ENCODE measurements at places on chromosomes 1 and 21.

DNA sequence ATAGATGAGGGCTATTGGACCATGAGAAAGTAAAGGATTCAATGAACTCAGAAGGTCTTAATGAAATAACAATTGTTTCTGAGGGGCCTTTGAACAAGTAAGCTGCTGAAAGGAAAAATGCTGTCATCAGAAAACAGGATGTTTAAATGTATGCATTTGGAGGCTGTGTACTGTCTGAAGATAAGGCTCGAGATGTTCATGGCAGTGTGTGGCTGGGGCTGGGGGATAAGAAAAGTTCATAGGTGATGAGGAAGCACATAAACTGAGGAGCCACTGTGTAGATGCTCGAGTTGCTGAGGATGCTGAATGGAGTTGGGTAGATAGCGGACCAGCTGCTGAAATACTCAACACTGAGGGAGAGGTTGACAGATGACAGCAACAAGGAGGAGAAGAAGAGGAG is 17.8 kb downstream of the THEM4 start:
- DNase-seq: no peak

- DNase-seq: no peak
These were observed 228.8 kb upstream of the B3GALT2 start for GRCh38 chr1:193415256-193415655.

DNA sequence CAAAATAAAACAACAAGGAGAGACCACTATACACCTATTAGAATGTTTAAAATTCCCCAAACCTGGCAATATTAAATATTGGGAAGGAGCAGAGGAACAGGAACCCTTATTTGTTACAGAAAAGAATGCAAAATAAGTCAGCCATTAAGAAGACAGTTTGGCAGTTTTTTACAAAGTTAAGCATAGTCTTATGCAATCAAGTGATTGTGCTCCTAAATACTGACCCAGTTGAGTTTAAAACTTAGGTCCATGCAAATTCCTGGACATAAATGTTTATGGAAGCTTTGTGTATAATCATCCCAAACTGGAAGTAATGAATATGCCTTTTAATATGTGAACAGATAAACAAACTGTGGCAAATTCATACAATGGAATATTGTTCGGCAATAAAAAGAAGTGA is 72.9 kb upstream of the RGS4 start:
- DNase-seq: no peak

DNA sequence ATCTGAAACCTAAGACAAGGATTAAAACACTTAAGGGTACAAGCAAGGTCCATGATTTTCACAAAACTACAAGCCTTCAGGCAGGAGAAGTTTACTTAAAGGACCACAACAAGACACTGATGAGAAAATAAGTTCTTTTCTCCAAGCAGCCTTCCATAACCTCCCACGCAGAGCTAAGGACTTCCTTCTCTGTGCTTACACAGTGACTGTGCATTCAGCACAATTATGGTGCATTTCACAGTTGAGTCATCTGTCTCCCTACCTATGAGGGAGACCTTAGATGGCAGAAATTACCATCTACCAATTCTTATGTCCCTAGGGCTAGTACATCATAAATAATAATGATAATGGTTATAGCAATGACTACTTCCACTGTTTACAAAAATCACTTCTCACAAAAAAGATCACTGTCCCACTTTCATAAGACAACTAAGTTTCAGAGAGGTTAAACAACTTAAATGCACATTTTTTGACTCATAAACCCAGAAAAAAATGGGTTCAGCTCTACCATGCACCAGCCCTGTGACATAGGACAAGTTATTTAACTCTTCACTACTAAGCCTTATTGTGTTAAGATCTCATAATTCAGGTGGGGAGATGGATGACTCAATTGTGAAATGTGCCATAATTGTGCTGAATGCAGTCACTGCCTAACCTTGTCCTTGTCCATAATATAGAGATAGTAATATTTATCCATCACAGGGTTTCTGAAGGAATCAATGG is 45.3 kb downstream of the TARBP1 start:
- no peak for DNase-seq

GRCh38 chr1:156889802-156890580 is 3.5 kb upstream of the PEAR1 start:
- DNase-seq: peak; percentile 91

- DNase-seq: no peak
These were observed 315.3 kb downstream of the OMA1 start for GRCh38 chr1:58231204-58231603.

GRCh38 chr1:59328353-59328752 is 31.5 kb downstream of the FGGY start:
- DNase-seq: no peak

- no peak for DNase-seq
These were observed 15.5 kb upstream of the PADI4 start for GRCh38 chr1:17292299-17293160.

GRCh38 chr1:170367615-170368014 is 164.4 kb upstream of the GORAB start:
- DNase-seq: no peak

DNA sequence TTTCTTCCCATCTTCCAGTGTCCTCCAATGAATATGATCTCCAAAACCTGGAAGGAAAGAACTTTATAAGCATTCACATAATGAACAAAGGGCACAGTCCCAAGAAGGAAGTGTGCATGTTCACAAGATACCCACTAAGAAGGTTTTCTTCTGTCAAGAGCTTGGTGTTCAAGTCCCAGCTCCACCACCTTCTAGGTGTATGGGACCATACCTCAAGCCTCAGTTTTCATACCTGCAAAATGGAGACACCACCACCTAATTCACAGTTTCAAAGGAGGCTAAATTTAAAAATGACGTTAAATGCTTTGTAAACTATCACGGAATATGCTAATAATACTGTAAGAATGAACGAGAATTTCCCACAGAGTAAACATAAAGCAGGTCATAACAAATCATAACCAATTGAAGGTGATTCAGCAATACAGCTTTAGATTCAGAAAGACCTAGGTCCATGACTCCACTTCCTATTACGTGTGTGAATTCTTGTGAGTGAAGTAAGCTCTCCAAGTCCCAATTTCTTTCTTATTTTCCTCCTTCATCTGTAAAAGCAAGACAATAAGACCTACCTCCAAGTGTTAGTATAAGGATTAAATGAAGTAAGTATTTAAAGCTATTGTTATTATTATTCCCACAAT is 8.1 kb upstream of the KTI12 start:
- no peak for DNase-seq

- no peak for DNase-seq
These were observed 26.6 kb upstream of the GPR153 start for GRCh38 chr1:6287431-6287886.

GRCh38 chr1:227788271-227789083 is 27.0 kb upstream of the PRSS38 start:
- DNase-seq: no peak

- DNase-seq: no peak
These were observed 416.0 kb downstream of the PCP4 start for GRCh38 chr21:40282912-40283886.

DNA sequence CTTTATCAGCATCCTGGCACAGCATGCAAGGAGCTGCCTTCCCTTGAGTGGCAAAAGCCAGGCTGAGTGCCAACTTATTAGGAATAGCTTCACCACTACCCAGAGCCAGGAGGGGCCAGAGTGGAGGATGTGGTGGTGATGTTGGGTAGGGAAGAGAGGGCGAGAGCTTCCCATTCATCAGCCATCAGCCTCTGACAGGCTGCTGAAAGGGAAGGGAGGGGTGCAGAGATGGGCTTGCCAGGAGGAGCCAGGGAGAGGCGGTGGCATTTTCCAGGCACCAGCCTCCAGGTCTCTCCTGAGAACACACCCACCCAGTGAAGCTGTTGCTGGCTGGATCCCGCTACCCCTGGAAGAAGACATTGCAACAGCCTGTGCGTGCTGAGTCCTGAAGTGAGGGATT is 168.5 kb downstream of the ACTL8 start:
- no peak for DNase-seq

GRCh38 chr1:88141499-88142074 is 542.5 kb upstream of the PKN2 start:
- no peak for DNase-seq

- DNase-seq: no peak
These were observed 16.6 kb downstream of the SLC1A7 start for GRCh38 chr1:53125623-53126360.

- no peak for DNase-seq
These were observed 401 bp downstream of the UQCRH start for GRCh38 chr1:46303872-46304326.

- no peak for DNase-seq
These were observed 44.3 kb upstream of the COL24A1 start for GRCh38 chr1:86200901-86201300.

GRCh38 chr21:39610703-39611102 is 2.0 kb upstream of the B3GALT5 start:
- no peak for DNase-seq

DNA sequence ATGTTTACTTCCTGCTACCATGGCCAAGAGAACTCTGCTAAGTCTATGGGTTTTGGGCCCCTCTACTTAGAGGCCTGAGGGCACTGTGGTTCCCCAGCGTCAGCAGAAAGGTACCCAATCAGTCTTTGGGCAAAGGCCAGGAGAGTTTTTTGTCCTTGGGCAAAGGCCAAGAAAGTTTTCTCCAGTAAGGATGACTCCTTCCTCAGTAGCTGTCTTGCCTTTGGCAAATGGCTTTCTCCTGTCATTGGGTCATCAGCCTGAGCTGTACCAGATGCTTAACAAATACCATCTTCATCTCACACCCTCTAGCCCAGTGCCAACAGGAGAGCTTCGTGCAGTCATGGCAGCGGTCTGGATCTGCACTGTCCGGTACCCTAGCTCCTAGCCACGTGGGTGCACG is 199.3 kb upstream of the TMEM51 start:
- no peak for DNase-seq

GRCh38 chr1:33274446-33274845 is 18.2 kb downstream of the ZNF362 start:
- DNase-seq: no peak

DNA sequence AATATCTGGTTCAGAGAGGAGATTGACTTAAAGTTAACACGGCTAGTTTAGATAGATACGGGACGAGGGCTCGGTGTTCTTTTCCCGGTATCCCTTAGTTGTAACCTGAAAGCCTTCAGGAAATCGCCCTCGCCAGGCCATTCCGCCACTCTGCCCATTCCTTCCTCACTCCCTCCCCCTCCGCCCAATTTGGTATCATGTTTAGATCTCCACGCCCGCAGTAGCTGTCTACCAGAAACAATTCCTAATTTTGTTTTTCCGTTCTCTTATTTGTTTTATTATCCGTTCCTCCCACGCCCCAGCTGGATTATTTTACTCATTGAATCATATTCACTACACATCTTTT is 685 bp upstream of the VAMP4 start:
- peak; percentile 44 for DNase-seq

DNA sequence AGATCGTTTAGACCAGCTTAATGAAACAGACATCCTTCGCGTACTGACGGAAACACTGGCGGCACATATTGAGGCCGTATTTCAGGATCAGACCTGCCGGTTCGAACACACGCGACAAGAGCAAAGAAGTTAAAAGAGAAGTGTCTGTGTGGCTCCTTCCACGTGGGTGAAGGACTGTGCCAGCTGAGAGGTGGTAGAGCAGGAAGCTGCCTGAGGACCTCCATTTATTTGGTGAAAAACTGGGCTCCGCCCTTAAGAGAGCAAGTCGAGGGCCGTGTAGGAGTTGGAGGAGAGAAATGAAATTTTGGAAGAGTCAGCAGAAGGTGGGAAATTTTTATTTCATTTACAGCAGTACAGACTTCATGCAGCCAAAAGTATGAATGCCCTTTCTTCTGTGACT is 38.8 kb upstream of the ADORA3 start:
- no peak for DNase-seq

DNA sequence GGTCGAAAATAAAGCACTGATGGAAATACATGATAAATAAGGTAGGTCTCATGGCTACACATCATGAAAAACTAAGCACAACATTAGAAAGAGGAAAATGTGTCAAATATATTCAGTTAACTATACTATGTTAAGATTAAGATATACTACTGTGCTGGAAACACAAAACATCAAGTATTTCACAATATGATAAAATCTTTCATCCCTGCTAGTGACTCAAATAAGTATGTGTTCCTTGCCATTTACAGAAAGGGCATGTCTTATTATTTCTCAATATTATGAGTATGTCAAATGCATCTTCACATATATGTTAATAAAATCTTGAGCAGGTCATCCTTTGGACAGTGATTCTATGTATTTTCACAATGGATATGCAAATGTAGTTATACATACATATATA is 1260.1 kb upstream of the ADGRL2 start:
- DNase-seq: no peak

DNA sequence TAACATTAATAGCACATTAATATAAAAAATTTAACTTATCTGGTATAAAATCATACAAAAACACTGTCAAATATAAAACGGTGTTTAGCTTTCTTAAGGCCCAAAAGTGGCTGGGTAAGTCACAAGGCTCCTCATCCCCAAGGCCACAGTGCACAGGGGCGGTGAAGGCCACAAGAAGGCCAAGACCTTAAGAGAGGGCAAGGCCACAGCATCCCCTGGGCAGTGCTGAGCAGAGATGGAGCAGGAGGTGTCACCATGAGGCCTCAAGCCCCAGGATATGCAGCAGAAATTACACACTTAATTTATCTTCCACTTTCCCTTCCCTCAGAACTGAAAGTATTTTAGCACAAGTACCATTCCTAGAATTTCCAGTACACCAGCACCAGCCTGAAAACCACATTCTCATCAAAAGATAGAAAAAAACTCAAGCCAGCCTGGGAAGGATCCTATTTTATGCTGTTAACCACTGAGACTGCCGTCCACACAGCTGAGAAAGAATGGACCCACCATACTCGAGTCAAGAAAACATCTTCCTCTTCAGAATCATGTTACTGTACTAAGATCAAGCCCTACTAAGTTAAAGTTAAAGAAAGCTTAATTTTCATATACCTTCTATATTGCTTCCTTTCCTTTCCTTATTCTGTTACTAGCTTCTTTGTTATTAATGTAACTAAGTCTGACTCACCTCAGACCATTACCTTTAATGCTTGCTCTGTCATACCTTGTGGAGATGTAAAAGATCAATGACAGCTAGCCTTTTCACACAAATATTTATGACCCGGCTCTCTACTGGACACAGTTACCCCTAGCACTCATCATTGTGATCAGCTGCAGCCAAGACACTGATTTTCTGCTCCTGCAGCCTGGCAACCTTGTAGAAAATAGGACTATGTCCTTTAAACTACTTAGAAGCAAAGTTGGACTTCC is 26.4 kb upstream of the FMO1 start:
- peak; percentile 46 for DNase-seq

GRCh38 chr1:245436407-245436806 is 281.6 kb downstream of the KIF26B start:
- DNase-seq: no peak

- DNase-seq: peak; percentile 83
These were observed 8.8 kb downstream of the LAMB3 start for GRCh38 chr1:209643285-209644020.

Data from cardiac muscle cell (in vitro differentiated cells and primary cell).